Suppressor macrophage treated with lipopolysaccharide for 1 hour (primary cell): ENCODE measurements at places on chromosomes 3 and 15.

DNA sequence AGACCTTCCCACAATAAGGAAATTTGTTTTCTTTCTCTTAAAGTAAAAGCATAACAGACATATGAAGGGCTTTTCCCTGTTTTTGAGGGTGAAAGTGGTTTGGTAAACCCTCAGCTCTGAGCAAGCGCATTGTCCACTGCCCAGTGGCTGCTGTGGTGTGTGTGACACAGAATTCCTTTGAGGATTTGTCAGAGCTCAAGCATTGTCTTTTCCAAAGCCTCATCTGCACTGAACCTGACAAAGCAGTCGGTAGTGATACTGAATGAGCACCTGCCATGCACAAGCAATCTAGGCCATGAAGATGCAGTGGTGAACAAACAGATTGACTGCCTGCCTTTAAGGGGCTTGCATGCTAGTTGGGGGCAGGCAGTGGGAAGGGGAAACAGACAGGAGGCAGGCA, 128.3 kb downstream of the PLCL2 start:
- DNase-seq, result no peak

DNA sequence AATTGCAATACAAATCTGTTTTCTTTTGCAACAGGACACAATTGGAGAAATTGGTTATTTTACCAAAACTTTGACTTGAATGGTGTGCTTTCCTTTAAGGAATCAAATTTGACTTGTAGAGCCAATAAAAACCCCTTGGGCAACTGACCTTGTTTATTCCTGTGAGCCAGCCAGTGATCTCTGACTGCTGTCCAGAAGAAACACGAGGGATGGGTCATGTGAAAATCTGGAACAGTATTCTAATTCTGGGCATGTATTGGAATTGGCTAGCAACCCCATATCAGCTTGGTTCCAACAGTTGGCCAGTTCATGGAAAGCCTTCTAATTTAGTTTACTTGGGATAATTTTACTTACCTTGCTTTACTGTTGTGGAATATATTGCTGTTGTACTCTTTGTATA, 19.1 kb upstream of the HHATL start:
- no peak for DNase-seq

GRCh38 chr15:93028111-93028631, 60.8 kb downstream of the RGMA start:
- DNase-seq, result no peak

DNA sequence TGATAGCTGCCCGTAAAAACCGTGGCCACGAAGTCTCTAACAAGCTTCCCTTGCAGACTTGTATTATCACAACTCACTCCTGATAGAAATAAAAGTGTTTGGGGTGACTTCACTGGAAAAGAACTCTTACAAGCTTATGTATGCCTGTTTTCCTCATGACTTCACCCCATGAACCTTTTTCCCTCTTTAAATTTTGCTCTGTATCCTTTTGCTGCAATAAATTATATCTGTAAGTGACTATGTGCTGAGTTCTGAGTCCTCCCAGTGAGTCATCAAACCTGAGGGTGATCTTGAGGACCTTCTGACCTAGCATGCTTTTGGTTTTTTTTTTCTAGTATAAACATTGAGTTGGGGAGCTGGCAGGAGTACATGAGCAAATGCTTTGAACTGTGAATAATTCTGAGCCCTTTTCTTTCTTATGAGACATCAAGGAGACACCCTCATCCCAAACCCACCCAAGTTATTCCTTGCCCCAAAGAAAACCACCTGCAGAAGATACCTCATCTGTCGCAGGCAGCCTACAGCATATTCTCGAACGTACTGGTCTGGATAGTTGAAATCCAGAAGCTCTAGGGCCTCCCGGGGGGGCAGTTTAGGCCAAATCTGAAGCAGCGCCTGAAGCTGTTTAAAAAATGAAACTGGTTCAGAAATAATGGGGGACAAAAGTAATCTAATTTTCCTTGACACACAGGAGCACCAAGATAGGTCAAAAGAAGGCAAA, 85.9 kb downstream of the FAIM start:
- peak; percentile 22 for DNase-seq

- no peak for DNase-seq
Measured at GRCh38 chr3:23894254-23895061, 22.3 kb downstream of the NKIRAS1 start.

GRCh38 chr15:42344763-42345162, 14.5 kb upstream of the CAPN3 start:
- DNase-seq, result no peak

DNA sequence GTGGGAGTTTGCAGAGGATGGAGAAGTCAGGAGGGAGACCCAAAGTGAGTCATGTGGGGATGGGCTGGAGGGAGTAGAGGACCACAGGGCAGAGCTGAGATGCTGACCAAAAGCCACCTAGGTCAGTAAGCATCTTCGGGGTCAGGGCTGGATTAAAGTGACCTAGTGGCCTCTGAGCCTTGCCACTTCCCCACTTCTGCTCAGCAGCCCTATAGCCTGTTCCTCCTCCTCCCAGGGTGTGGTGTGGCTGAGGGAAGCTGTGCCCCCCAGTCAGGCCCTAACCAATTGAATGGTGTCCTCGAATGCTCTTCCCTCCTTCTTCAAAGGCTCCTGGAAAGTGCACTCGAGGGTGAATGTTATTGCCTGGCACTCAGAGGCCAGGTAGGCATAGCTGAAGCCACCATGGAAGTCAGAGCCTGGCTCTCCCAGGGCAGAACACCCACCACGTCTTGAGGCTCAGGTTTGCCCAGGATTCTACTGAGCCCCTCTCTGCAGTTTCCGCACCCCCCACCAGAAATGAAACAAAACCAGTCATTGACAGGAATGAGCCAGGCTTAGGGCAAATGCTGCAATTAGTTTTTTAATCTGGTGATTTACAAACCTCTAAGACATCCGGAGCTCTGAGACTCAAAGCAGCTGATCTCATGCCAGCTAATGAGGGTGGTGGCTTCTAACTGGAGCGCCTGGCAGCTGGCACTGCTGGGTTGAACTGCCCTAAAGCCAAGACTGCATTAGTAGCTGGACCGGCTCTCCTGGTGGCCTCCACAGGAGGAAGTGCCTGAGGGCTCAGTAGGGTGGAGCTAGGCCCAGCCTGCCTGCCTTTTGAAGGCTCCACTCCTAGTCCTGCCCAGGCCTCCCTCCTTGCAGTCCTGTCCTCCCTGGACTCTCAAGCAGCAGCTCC, 26.0 kb upstream of the VIPR1 start:
- peak; percentile 24 for DNase-seq
